ENCODE measurements at places on chromosomes 2 and 18. TPM values are rescaled to one million over a fixed set of nuclear protein-coding genes. Genes with fewer than 3 reads are reported as not detected.

The SPP2 gene
- not detected for total RNA-seq

DNA sequence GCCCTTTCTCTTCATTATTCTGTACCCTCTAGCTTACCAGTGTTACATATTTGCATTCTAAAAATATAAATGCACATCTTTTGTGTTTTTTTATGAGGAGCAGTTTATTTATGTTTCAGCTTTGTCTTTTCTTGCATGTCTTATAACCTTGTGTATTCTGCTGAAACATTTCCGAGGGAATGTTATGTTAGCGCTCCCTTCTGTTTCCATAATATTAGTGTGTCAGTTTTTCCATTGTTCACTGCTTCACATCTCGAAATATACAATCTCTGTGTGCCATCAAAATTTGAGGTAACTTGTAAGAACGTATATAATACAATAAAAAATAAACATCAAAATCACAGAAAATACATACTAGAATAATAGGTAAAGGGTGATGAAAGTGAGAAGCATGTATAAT is 153.3 kb downstream of the PKP4 start:
- no peak for DNase-seq

GRCh38 chr2:118880501-118880900 is 33.1 kb upstream of the EN1 start:
- DNase-seq = no peak

DNA sequence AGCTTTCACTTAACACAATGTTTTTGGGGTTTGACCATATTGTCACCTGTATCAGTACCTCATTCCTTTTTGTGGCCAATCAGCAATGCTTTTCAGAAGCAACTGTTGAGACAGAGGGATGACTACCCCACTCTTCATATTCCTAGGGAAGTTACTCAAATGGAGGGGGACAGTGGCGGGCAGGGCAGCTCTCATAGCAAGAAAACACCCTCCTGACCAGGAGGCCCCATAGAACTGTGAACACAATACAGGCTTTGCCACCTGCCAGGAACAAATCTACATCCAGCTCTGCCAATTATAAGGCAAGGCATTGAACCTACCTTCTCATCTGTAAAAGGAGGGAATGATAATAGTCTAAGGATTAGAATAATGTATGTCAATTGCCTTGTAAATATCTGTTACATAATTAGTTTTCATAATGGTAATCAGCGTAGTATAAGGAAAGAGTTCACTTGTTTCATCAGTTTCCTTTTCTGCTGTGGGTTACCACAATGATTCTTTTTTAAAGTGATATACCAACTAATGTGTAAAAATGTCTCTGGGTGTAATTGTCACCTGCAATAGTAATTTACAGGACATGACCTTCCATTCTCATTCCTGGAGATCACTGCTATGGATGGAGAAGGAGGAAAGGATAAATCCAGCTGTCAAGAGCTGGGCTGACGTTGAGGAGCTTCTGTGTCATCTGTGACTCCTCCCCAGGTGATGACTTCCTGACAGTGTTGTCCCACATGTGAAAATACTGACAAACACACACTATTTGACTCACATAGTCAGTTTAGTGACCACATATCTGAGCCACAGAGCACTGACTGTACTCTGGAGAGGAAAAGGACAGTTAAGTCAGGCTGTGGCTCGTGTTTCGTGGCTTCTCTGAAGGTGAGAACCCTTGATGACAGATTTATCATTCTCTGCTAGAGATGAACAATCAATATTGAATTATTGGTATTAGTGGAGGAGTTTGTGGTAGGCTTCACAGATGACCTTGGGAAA is 13.5 kb downstream of the ALPK2 start:
- DNase-seq = no peak

The NEU4 gene
- total RNA-seq = not detected

- DNase-seq = no peak
These were observed 223.2 kb upstream of the RAB6C start for GRCh38 chr2:129756276-129756675.

GRCh38 chr2:20953146-20953824 is 90.6 kb downstream of the APOB start:
- DNase-seq = no peak

DNA sequence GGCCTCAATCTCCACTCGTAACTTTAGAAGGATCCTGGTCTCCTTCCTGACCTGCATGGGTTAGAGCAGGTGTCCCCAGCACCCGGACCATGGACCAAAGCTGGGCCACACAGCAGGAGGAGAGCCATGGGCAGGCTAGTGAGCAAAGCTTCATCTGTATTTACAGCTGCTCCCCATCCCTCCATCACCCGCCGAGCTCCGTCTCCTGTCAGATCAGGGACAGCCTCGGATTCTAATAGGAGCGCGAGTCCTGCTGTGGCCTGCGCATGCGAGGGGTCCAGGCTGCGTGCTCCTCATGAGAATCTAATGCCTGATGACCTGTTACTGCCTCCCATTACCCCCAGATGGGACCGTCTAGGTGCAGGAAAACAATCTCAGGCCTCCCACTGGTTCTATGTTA is 297.7 kb upstream of the SALL3 start:
- DNase-seq = no peak

GRCh38 chr18:65936678-65937077 is 185.9 kb downstream of the CDH7 start:
- no peak for DNase-seq

- peak; percentile 83 for DNase-seq
These were observed 5.8 kb downstream of the PRLH start for GRCh38 chr2:237572021-237572741.

DNA sequence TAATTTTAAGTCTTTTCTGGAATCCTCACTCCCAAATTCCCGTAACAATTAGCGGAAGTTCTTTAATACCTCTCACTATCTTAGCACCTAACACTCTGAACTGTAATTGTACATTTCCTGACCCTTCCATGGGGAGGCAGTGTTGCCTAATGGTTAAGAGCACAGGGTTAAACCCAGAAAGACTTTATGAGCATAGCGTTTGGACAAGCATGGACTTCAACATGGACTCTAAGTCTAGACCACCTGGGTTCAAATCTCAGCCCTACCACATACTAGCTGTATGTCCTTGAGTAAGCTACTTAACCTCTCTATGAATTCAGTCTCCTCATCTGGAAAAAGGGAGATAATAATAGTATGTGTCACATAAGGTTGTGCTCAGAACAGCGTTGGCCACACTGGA is 13.0 kb downstream of the ANTXR1 start:
- DNase-seq = peak; percentile 58

- no peak for DNase-seq
These were observed 288.8 kb upstream of the PIK3C3 start for GRCh38 chr18:41666231-41666630.

The RAMP1 gene
- total RNA-seq = 3.1 TPM

Data from fibroblast of the aortic adventitia (primary cell).